ENCODE measurements at places on chromosomes 12 and 14. TPM values are rescaled to one million over a fixed set of nuclear protein-coding genes. Genes with fewer than 3 reads are reported as not detected.
A peak's percentile ranks its signal among the peaks of the same experiment; 100 is the strongest.

GRCh38 chr12:11768233-11768965, 118.9 kb downstream of the ETV6 start:
- no peak for DNase-seq

- DNase-seq: no peak
Measured at GRCh38 chr14:35988550-35988949, 162.4 kb downstream of the BRMS1L start.

DNA sequence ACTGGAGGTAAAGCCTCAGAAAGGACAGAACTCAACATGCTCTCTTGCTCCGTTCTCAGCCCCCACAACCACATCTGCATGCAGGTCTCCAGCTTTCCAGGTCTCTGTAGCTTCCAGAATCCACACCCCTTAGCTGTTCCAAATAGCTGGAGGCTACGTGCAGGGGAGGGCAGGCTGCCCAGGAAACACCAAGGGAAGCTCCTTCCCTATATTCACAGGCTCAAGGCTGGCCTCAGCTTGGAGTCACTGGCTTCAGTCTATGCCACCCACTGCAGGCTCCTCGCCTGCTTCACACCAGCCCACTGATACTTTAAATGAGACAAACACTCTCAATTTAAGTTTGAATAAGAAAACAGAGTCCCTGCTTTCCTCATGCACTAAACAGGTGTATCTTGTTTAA, 73.3 kb downstream of the ASCL4 start:
- DNase-seq: no peak

DNA sequence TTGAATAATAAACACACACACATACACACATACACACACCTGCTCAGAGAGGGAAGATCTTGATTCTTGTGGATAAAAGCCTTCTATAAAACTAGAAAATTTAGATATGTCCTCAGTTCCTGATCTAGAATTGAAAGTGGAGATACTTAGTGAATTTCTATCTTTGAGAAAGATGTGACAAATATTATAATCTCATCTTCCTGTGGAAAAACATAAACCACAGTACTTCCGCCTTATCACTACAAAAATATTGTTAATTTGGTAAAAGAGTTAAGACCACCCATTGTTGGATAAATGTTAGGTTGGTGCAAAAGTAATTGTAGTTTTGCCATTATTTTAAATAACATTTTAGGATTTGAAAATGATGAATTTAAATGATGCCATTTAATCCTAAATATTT, at the start of gene KLRK1:
KLRK1 (minus strand) TSS at position 138 of the 400 bp plus-strand sequence. CDS start 1,231 bp downstream, outside the sequence.
- no peak for DNase-seq

GRCh38 chr12:70049596-70050360, 193.5 kb upstream of the CNOT2 start:
- DNase-seq: no peak

DNA sequence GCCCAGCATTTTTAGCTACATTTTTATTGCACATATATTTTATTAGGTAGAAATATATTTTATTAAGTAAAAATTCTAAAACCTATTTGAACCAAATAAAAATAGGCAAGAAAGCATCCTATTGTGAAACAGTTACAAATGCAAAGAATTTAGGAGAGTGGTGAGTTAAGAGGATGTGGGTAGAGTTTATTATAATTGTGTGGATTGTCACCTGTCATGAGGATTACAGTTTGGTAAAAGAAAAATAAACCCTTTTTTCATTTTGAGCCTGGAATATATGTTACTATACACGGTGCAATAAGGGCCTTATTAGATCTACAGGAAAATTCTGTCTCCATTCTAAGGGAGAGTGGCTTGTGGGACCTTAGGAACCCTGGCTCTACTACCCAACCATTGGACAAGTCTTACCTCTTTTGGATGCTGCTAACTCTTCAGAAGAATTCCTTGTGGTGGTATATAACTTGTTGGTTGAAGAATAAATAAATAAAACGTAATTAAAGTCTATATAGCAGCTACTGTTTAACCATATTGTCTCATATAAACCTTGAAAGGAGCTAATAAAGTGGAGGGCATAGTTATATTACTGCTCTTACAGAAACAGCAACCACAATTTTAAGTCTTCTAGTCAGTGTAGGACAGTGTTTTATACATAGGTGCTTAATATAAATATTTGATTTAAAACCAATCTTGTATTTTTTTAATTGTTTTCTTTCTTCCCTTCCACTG, 67.8 kb downstream of the FGD4 start:
- no peak for DNase-seq

DNA sequence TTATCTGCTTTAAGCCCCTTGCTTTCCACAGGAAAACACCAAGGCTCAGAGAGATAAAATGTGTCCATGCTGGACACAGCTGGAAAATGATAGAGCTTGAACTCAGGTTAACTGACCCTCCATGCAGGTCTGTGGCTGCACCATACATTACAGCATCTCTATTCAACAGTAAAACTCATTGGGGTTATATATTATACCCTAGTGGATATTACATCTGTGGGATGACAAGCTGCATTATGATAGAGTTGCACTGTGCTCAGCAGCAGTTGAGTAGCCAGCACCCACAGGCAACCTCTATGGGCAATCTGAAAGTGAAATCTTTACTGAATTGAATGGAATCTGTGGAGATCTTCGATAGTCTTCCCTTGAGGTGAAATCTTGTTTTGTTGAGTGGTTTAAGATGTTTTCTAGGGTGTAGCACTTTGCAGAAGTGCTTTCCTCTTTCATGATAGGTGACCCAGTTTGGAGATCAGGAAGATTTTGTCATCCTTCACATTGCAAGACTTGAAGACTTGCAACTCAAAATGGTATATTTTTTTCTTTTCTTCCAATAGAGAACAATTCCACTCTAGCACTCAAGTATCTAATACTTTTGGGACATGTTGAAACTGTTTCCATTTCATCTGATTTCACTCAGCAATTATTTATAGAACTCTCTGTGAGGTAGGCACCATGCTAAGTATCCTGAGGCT, 389.2 kb downstream of the RAD51B start:
- no peak for DNase-seq

DNA sequence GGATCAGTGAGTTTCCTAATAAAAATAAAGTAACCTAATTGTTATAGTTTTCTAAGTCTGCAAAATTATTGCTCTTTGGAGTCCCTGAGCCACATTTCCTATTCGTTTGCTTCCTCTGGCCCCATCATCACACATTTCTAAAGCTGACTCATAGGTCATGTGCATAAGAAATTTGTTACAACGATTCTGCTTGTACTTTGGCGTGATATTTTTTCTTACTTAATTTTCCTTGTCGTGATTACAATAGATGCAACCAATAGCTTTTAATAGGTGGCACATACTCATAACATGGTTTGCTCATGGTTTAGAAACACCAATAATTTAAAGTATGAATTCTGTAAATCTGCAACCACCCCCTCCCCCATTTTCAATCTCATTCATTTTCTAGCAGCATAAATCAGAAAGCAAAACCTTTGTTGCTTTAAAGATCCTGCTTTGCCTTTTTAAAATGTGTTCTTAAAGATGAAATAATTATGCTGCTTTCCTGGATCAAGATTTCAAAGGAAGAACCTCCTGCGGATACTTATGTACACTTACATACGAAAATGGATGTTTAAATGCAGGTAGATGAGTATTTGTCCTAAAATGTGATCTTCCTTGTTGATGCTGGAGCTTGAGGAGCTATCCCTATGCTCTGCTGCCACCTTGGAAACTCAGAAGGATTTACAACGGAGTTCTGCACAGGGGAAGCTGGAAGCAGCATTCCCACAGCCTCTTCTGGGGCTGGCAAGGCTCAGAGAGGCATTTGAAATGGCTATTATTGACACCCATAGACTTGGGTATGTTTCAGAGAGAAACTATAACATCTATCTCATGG, 1.7 kb upstream of the FLRT2 start:
- DNase-seq: no peak

DNA sequence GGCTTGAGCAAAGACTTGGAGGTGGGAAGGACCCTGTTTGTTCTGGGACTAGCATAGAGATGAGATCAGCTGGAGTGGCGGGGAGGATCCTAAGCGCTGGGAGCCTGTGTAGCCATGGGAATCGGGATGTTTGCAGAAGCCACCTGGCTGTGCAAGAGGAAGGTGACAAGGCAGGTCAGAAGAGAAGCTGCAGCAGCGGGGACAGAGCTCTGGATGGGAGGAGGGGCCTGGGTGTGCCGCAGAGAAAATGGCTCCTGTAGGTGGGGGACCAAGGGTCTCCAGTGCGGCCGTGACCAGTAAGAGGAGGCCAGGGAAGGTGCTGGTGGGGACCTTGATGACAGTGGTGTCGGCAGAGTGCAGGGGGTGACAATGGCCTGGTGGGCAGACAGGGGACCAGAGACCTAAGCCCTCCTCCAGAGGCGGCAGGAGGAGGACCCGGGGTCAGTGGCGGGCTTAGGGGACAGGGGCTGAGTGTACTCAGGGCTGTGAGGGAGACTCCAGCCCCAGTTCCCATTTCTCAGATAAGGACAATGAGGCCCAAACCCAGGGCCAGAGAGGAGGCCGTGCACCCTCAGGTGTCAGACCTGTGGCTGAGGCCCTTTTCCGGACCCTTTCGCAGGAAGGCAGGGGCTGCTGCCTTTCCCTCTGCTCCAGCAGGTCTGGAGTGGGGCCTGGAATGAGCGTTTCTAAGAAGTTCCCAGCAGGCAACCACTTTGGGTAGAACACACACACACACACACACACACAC, 206.6 kb upstream of the RTL1 start:
- DNase-seq: no peak

- no peak for DNase-seq
Measured at GRCh38 chr12:102479099-102479885, 1.1 kb downstream of the IGF1 start.

DNA sequence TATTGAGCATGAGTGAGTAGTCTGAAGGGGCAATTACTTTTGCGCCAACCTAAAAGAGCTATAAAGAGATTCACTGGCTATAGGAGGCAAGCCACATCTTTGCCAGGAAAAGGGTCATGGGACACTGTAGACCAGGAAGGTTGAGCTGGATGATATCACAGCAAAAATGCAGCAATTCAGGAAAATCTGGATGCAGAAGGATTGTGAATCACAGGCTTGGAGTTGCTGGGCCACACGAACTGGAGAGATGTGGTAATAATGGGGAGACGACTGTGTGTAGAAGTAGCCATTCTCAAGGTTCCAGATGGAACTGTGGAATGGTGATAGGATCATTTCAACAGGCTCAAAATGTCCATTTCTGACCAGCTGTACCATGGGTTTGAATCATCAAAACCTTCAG, 151.4 kb upstream of the DAAM1 start:
- no peak for DNase-seq

DNA sequence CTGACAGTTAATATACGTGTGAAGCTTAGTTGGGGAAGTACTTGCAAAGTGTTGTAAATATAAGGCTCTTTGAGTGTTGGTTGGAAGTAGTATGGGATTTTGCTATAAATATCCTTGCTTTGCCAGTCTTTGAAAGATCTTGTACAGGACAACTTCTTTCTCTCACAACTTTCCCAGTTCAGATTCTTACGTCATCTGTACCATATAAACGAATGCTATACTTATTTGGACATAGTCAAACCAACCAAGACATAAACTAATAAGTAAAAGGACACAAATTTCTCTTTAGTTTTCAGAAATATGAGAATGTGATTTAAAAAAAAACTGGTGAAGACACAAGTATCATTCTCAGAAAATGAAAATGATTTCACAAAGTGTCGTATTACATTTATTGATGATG, 153.1 kb upstream of the NPAS3 start:
- no peak for DNase-seq

DNA sequence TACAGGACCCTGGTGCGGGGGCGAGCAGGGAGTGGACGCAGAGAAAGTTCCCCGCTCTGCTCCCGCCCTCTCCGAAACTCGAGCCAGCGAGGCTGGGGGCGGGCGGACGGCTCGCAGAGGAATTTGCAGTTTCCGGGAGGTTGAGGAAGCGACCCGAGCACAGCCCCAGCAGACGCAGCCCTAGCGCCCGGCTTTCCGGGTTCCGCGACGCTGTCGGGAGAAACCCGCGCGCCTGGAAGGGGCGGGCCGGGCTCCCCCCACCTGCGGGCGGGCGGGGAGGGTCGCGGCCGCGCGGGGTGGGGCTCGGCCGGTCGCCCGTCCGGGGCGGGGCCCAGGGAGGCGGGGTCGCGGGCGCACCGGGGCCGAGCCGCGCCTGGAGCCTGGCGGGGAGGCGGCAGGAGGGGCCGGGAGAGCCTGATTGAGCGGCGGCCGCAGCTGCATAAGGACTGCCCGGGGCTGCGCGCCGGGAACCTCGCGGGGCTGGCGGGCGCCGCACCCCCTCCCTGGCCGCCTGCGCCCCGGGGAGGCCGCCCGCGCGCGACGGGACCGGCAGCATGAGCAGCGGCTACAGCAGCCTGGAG, at the start of gene RASSF3:
RASSF3 (plus strand) TSS at position 417 of the 581 bp plus-strand sequence; CDS start at position 555, 138 bp downstream.
- DNase-seq: peak; percentile 74

GRCh38 chr14:98606816-98607215, 665.2 kb downstream of the BCL11B start:
- DNase-seq: no peak

The SDR9C7 gene
- total RNA-seq: 0.26 TPM

The ADAMTS20 gene
- not detected for total RNA-seq

DNA sequence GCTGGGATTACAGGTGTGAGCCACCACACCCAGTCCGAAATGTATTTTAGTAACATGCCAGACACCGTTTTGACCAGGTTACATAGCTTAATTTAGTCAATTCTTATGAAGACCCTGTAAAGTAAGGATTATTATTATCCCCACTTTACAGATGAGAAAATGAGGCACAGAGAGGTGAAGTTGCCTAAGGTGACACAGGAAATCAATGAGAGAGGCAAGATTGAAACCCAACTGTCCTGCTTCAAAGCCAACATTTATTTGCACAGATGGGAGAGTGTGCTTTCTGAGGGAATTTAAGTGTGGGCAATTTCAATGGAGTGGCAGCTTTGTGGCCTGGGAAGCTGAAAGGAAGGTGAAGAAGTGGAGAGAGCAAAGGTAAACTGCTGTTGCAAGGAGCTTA, 19.1 kb upstream of the EPS8 start:
- DNase-seq: no peak

The SMOC1 gene
- total RNA-seq: 2.1 TPM

GRCh38 chr14:96154900-96155299, 49.7 kb upstream of the BDKRB2 start:
- no peak for DNase-seq

DNA sequence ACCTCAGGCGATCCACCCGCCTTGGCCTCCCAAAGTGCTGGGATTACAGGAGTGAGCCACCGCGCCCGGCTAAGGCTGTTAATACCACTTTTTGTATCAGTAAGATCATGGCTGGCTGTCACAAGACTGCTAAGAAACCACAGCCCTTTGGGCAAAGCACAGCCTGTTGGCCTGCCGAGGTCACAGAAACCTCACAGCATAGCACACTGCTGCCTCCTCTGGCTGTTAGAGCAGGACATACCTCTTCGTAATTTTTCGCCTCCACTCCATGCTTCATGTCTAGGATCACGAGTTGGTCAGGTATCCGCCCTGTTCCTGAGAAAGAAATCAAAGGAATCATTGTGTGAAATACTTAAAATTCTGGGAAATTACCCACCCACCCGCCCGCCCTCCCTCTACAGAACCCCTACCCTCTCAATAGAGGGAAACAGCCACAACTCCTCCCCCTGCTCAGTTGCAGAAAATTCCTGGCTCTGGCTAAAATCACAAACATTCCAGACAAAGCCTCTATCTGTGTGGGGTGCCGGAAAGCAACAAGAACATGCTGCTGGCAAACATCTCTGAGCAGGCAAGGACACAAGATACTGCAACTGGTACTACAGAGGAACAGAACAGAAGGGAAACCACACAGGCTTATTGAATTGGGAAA, 20.7 kb upstream of the NEK9 start:
- DNase-seq: peak; percentile 61

GRCh38 chr14:90580377-90581335, 183.8 kb downstream of the CALM1 start:
- no peak for DNase-seq

Data from uterus (tissue), 4 donors.